ENCODE measurements at places on chromosomes 6 and 20. TPM values are rescaled to one million over a fixed set of nuclear protein-coding genes. Genes with fewer than 3 reads are reported as not detected.

DNA sequence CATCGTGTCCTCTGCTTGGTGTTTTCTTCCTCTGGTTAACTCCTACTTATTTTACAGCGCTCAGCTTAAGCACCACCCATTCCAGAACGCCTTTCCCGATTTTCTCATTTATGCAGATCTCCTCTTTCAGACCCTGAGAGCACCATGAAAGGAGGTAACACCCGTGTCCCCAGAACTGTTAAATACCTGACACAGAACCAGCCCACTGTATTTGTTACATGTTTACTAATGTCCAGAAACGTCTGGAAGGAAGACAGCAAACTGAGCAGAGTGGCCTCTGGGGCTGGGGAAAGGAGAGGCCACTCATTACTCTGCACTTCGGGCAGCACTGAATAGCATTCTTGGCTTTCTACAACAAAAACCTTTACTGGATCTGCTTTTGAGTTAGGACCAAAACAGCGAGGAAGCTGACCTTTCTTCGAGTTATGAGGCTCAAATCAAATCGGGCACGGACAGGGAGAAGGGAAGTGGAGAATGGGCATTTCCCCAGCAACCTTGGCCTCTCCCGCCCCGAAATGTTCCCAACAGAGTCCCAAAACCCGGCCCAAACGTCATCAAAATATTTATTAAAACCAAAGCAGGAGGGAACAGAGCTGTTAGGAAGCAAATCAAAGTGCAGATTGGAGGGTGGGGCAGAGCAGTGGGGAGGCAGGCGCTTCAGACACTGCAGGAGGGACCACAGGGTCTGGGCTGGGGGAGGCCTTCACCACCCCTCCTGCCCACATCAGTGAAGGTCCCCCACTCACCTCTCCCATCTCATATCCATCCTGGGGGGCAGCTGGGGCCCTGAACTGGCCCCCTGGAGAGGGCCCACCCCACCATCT is 1.1 kb upstream of the NECAB3 start:
- no peak for DNase-seq

DNA sequence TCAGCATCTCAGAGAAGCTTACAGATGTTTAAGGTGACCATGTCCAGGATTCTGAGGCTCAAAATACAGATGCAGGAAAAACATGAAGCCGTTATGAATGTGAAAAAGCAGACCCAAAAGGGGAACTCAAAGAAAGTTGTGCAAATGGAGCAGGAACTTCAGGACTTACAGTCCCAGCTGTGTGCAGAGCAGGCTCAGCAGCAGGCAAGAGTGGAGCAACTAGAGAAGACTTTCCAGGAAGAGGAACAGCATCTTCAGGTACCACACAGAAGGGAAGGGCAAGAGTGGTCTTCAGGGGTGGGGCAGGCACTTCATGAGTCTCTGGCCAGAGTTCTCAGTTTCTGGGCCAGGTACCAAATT is 15.2 kb downstream of the RNF8 start:
- no peak for DNase-seq

- no peak for DNase-seq
These were observed 236.0 kb upstream of the SGK1 start for GRCh38 chr6:134553936-134554335.

DNA sequence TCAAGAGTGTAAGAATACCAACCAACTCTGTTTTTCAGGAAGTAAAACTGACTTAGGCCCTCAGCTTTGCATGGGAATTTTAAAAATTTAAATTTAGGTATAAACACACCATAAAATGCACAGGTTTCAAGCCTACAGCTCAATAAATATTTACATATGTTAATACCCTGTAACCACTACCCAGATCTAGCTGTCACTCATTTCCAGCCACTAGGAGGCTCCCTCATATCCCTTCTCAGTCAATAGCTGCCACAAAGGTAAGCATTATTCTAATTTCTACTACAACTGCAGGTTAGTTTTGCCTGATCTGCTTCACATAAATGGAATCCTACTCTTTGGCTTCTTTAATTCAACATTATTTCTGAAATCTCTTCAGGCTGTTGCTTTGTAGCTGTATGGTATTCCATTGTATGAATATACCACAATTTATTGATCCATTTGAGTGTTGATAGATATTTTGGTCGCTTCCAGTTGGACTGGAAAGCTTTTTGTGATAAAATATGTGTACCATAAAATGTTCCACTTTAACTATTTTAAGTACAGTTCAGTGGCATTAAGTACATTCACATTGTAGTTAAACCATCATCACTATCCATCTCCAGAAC is 32.5 kb upstream of the MEI4 start:
- DNase-seq, result no peak

- DNase-seq, result no peak
These were observed 37.1 kb downstream of the SNX5 start for GRCh38 chr20:17931513-17931912.

The CGA gene
- total RNA-seq, result not detected

DNA sequence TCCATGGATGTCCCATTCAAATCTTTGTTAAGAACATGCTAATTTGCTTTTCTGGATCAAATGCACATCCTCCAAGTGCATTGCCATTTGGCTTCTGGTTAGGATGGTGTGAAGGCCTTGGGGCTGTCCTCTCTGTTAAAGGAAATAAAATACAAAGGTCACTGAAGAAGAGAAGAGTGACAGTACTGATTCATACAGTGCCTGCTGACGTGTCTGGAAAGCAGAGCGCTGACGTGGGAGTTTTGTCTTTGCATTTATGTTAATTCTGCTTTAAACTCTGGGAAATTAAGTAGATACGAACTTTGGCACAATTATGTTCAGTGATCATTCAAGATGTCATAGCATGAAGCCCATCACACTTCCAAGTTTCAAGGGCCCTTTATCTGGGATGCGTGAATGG is 33.2 kb downstream of the SYNDIG1 start:
- no peak for DNase-seq

The EDN1 gene
- not detected for total RNA-seq

The ADGRF5 gene
- total RNA-seq, result not detected

DNA sequence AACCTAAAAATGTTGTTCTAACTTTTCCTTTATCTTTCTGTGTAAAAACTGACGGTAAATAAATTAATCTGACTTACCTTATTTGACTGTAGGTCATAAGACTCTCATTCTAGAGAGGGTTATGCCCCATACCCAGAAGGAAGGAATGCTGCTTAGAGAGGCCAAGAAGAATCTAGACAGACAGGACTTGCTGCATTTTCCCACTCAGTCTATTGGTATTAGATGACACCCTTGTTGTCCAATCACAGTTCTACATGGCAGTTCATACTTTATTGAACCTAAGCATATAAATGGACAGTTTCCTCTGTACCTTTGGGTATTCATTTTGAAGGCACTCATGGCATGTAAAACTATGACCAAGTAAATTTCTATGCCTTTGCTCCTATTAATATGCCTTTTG is 359.6 kb upstream of the ID4 start:
- DNase-seq, result no peak

DNA sequence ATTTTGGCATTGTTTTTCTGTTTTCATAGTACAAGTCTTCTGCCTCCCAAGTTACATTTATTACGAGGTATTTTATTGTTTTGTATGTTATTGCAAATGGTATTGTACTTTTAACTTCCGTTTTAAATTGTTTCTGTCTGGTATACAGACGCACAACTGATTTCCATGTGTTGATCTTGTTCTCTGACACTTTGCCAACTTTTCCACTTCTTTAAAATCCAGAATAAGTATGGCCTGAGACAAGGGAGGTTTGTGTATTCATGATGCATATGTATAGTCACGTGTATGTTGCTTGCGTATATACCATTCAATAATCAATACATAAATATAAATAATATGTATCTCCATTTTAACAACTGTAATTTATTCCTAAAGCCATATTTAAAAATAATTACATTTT is 41.2 kb downstream of the THBS2 start:
- no peak for DNase-seq

GRCh38 chr6:108082539-108082938 is 8.0 kb upstream of the OSTM1 start:
- DNase-seq, result no peak

DNA sequence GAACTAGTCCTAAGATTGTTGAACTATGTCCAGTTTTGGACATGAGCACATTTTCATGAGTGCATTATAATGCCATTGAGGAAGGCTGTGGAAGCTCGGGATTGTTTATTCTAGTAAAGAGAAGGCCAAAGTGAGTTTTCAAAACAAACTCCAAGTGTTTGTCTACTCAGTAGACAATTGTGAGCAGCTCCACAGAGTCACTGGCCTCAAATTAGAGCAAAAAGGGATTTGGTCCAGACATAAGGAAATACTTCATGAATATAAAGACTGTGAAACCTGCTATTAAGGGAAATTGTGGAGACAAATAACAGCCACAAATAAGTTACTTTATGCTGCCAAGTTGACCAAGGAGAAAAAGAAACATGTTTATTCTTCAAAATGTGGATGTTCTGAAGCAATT is 42.6 kb upstream of the PREP start:
- DNase-seq, result no peak

DNA sequence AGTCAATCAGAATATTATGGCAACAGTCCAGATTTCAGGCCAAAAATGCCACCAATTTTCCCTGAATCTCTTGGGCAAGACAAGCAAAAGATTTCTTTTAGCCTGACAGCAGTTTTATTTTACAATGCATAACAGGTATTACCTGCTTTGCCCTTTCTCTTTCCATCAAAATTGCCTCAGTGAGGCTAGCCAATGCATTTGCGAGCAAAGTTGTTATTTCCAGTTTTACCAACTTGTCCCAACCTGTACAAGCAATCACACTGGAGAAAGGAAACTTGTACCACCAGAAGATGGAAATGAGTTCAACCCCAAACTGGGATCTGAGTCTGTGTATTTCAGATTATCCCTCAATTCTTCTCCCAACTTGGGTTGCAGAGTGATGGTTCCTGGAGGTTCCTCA is 279.9 kb upstream of the CDYL start:
- DNase-seq, result no peak

The SYS1 gene
- 21.5 TPM for total RNA-seq

DNA sequence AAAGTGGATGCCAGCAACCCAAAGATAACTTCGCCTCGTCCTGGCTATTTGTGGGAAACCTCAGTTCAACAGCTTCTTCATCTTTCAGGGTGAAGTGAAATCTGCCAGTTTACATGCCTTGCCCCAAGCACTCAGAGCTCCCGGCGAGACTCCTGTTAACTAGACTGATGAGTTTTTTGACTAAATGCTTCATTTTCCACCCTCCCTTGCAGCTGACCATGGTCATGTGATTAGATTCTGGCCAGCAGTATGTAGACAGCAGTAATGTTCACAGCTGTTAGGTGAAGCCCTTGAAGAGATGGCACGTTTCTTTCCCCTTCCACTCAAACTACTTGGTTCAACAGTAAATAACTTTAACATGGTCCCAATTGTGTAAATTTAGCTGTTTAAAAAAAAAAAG is 718.8 kb upstream of the FLRT3 start:
- no peak for DNase-seq

- no peak for DNase-seq
These were observed 52.4 kb downstream of the L3MBTL3 start for GRCh38 chr6:130070792-130071191.

DNA sequence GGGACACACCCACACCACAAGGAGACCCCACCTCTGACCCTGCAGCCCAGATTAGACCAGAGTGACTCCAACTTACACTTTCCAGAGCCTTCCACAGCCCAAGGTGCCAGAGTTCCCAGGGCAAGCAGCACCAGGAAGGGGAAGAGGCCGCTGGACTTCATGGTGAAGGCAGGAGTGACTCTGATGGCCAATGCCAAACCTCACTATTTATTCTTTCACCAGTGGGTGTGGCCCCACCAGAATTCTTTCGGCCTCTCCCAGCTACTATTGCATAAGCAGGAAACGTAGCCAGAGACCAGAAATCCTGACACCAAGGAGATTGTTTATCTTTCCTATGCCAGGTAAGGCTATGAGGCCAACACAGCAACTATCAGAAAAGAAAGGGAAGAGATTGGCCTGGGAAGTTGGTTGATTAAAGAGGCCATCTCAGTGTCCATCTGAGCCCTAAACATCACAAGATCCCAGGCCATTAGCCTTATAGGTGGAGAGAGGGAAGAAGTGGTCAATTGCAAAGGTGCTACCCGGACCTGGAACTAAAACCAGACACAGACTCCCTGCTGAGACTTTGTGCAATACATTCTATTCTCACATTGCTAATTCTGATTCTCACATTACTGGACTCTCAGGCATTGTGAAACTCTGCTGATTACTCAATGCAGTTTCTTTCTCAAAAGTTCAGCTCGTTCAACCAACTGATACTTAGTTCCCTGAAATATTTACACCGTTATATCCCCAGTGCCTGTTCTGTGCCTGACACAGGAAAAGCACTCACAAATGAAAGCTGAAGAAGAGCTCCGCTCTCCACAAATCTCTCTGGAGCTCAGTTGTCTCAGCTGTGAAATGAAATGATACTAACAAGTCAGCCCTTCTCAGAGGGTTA is at the start of gene SLPI:
SLPI (minus strand) TSS at position 182 of the 880 bp plus-strand sequence; CDS start at position 161, 21 bp downstream.
- no peak for DNase-seq

The HAO1 gene
- total RNA-seq, result not detected

DNA sequence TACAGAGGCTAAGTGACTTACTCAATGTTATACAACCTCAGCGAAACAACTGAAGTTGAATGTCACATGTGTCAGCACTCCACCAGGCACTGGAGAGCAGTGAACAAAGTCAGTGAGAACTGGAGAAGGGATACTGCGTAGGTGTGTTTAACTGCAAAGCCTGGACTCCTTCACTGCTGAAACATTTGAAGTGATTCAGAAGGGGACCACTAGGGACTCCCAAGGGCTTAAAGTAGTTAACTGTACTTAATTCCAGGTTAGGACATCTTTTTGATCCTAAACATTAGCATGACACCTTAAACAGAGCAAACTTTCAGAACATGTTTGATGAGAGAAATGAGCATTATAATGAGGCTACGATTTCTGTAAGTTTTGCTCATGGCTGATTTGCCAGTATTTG is 45.0 kb upstream of the ZBTB24 start:
- DNase-seq, result no peak

The OPRM1 gene
- total RNA-seq, result not detected

DNA sequence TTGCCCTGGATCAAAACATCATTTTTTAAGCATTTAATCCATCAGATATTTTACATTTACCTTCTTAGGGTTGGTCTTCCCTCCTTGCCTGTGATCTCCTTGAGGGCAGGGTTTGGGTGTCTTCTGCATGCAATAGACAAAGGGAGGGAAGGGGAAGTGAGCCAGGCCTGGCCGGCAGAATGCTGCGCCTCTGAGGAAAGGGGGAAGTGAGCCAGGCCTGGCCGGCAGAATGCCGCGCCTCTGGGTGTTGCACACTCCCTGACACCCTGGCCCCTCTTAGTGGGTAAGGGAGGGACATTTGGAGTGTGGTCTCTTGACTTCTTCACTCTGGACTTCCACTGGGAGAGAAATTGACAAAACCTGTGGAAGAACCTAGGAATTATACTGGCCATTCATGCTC is 12.4 kb downstream of the PSMF1 start:
- no peak for DNase-seq

The DBNDD2 gene
- 20.1 TPM for total RNA-seq

- no peak for DNase-seq
These were observed 14.0 kb downstream of the MBOAT1 start for GRCh38 chr6:20198156-20198774.

DNA sequence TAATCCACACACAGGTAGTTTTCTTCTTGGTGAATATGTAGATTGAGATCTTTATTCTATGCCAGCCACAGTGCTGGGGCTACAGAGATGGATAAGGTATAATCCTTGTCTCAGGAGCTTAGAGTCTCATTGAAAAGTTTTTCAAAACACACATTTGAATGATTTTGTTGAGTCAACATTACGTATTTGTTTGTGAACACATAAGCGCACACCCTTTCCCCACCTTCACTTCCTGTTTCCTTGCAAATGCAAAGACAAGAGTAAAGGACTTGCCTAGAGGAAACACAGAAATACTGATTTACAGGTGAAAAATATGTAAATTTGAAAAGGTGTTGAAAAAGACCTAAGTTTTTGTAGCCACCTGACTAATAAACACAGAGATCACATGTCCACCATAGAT is 27.8 kb downstream of the VAPB start:
- DNase-seq, result no peak

- no peak for DNase-seq
These were observed 2.3 kb downstream of the GNAS start for GRCh38 chr20:58854638-58855471.
